ENCODE measurements at places on chromosomes 4 and X.
A peak's percentile ranks its signal among the peaks of the same experiment; 100 is the strongest.

- no peak for DNase-seq
These were observed 229.3 kb upstream of the BCOR start for GRCh38 chrX:40327085-40327484.

DNA sequence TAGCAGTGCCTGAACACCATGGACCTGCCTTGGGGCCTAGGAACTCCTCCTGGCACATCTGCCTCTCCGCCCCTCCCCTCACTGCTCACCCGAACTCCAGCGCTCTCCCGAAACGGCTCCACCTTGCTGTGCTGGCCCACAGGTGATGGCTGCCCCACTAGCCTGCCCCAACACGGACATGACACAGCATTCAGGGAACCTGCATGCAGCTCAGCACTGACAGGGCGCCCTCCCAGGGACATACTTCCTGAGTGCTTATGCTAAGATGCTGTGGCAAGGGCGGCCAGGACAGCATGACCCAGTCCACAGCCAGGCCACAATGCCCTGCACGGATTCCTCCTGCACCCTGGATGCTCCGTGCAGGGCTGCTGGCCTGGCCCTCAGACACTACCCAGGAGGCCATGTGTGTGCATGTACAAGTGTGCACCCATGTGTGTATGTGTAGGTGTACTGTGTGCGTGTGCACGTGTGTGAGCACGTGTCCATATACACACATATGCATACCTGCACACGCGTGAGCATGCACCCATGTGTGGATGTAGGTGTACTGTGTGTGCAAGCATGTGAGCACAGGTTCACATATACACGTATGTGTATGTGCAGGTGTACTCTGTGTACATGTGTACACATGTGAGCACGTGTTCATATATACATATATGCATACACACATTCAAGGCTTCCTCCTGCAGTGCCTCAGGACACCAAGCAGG lies 6.0 kb downstream of the TMEM271 start:
- no peak for DNase-seq

GRCh38 chrX:55579115-55579514 lies 44.1 kb upstream of the FOXR2 start:
- no peak for DNase-seq

- no peak for DNase-seq
These were observed 56.6 kb upstream of the WDR1 start for GRCh38 chr4:10173037-10173753.

DNA sequence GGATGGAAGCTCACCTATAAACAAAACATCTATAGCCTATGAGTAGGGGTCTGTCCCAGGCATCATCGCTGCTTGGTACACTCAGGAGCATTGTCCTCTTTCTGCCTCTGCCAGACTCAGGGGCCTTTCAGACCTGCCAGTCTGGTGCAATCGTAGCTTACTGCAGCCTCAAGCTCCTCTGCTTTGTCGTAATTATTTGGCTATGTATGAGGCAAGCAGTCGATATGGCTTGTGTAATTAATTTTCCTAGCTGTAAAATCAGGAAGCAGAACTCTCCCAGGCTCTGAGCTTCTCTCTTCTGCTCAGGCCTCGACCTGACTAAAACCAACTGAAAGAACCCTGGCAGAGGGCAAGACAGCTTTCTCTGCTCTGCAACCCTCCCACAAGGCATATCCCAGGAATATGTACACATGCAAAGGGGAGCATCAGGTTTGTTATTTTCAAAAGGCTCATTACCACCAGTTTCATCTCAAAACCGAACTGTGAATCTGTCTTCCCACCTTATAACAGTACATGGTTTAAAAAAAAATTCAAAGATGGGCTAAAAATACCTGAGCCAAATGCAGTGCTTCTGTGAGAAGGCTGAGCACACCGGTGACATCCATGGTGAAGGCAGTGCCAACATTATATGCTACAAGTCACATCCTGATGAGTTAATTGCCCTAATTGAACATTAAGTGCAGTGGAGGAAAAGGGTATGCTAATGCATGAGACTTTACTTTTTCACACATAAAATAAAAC lies 309.2 kb upstream of the EMCN start:
- no peak for DNase-seq

GRCh38 chr4:159977907-159978617 lies 875.2 kb downstream of the RAPGEF2 start:
- DNase-seq = no peak

- DNase-seq = peak; percentile 16
These were observed 612 bp upstream of the RRAGB start for GRCh38 chrX:55716937-55717336.

GRCh38 chr4:23903859-23904438 lies 14.1 kb upstream of the PPARGC1A start:
- no peak for DNase-seq

- DNase-seq = no peak
These were observed 189.1 kb downstream of the RAB28 start for GRCh38 chr4:13294961-13295605.
